AG09319 (cell line): ENCODE measurements at places on chromosomes 6 and 20.
A peak's percentile ranks its signal among the peaks of the same experiment; 100 is the strongest.

- no peak for DNase-seq
Observed at GRCh38 chr6:37738216-37738615, 40.5 kb upstream of the MDGA1 start.

- DNase-seq: no peak
Observed at GRCh38 chr6:16736856-16737775, 24.1 kb downstream of the ATXN1 start.

GRCh38 chr20:34001378-34001777 lies 7.7 kb downstream of the RALY start:
- DNase-seq: no peak

DNA sequence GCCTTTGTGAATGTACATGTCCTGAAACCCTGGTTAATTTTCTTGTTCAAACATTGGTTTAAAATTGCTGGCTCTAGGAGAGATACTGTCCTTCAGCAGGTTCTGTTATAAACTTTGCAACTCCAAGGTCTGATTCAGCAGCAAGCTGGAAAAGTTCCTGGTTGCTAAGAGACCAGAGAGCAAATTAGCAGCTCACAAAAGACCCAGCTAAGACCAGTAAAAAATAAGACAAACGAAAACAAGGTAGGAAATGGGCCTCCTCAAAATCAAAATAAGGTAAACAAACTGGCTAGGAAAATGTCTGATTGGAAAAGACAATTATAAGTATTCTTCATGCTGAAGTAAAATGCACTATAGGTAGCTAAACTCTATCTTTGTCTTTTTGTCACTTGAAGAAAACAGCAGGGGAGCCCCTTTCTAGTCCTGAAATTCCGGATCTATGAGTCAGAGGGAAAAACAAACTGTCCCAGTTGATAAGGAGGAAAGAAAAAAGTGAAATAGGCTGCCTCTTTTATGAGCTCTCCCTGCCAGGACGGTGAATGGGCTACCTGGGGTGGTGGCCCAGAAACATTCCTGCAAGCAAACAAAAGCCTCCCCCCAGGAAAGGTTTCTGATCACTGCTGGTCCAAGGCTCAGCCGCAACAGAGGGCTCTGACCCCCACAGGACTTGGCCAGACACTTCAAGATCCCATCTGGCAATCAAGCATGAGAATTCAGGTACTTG lies 41.6 kb downstream of the UNC5CL start:
- DNase-seq: no peak

- DNase-seq: no peak
Observed at GRCh38 chr6:140321891-140322290, 947.4 kb upstream of the CITED2 start.

- no peak for DNase-seq
Observed at GRCh38 chr6:8905757-8906156, 470.4 kb upstream of the SLC35B3 start.

DNA sequence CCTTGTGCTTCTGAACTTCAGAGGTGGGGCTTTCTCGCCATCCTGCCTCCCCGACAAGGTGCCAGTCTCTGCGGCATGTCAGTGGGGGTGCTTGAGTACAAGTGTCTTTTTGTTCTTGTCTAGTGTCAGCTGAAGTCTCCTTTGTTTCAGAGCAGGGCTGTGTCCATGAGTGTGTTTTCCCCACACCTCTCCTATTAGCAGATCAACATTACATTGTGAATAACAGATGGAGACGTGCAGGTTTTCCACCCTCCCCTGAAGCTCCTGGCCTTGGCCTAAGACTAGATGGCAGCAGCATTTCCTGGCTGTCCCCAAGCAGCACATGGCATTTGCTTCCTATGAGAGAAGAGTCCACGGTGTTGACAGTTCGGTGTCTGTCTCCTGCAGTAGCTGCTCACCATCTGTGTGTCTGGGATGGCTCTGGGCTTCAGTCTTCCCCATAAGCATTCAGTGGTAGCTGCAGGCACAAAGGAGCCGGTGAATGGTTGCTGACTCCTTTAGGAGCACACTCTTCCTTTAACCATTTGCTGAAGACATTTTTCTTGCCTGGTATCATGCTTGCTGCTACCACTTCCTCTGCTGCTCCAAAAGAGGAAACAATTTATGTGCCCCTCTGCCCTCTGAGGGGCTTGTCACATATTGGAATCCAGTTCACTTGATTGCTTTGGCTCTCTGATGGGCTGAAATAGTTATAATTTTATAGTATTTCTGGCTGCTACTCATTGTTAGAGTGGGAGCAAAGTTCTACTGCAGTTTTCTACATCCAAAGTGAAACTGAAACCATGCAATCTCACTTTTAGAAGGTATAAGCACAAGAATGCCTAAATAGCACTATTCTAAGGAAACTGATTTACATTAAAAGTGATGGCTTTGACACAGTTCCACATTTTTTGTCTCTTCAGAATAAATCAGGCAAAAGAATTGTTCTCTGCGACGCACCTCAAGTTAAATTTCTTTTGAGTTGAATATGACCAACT lies 913.0 kb downstream of the C6orf118 start:
- no peak for DNase-seq

GRCh38 chr20:50575865-50576720 lies 65.9 kb downstream of the PTPN1 start:
- no peak for DNase-seq

- DNase-seq: no peak
Observed at GRCh38 chr20:10249822-10250221, 31.2 kb downstream of the SNAP25 start.

DNA sequence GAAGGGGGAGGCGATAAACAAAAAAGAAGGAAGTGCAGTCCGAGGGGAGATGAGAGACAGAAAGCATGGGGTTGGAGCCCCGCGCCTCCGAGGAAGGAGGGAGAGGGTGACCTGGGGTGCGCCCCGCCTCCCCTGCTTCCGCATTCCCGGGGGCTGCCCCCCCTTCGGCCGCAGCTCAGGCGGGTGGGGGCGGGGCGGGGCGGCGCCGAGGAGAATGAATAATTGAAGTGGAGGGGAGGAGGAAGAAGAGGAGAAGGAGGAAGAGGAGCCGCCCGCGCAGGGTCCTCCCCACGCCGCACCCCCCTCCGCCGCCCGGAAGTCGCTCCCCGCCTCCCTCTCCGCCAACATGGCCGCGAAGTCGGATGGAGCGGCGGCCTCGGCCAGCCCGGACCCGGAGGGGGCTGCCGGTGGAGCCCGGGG lies at the start of gene XKR7:
TSS of gene XKR7 (plus strand) at position 322 of the 420 bp plus-strand sequence. CDS start at position 347, 25 bp downstream.
- DNase-seq: no peak

- DNase-seq: no peak
Observed at GRCh38 chr6:109874086-109874485, 104.0 kb upstream of the GPR6 start.

DNA sequence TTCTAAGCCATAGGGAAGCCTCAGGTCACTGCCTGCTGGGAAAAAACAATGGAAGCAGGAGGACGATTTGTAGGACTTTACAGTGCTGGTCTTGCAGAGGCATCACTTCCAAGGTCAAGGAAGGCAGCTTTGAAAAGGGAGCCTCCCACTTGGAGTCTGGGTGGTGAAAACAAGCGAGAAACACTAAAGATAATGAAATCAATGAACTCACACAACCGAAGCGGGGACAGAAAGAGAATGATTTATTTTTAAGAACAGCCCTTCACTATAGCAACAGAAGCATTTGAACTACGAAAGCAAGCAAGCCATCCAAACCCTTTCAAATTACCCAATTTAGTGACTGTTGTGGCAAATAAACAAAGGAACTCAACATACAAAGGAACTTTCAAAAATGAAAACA lies 227.5 kb downstream of the THBS2 start:
- no peak for DNase-seq

GRCh38 chr6:98980819-98981218 lies 33.1 kb upstream of the FBXL4 start:
- no peak for DNase-seq

DNA sequence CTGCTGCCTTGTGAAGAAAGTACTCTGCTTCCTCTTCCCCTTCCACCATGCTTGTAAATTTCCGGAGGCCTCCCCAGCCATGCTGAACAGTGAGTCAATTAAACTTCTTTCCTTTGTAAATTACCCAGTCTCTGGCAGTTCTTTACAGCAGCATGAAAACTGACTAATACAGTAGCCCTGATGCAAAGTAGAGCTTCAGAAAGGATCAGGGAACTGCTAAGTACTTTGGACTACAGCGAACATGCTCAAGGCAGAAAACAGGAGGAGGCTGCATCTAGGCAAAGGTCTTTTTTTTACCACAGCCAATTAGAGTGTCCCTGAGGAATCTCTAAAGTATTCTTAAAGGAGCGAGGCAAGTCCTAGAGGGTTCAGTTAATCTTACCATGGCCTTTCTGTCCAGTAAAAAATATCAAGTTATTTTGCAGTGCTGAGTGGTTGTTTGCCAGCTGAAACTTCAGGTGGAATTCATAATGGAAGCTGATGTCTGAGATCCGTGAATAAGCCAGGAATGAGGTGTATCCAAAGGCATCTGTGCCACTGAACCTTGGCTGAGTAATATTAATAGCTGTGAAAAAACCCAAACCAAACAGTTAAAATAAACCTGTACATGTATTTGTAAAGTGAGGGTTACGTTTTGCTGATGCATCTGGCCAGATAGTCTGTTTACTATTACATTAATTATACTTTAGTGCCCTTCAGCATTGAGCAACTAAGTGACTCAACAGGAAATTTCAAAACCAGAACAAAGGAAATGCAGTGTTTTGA lies 170.4 kb downstream of the PHF3 start:
- peak; percentile 52 for DNase-seq

DNA sequence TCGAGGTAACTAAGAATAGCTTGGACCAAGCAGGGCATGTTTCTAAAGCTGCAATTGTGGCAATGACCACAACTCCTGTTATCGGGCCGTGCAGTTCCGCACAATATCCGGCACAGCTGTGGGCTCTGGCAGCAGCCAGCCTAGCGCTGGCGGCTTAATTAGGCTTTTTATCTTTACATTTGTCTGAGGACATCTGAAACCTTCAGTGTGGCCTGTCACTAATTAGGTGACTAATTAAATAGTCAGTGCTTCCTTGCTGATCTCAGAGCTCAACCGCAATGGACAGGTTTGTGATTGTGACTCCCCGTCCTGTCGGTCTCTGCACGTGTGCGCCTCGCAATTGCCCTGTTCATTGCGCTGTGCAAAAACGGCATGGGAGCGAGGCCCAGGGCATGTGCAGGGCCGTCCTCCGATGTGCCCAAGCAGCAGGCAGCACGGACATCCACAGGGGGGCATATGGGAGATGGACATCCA lies 134.8 kb upstream of the INSM1 start:
- no peak for DNase-seq

DNA sequence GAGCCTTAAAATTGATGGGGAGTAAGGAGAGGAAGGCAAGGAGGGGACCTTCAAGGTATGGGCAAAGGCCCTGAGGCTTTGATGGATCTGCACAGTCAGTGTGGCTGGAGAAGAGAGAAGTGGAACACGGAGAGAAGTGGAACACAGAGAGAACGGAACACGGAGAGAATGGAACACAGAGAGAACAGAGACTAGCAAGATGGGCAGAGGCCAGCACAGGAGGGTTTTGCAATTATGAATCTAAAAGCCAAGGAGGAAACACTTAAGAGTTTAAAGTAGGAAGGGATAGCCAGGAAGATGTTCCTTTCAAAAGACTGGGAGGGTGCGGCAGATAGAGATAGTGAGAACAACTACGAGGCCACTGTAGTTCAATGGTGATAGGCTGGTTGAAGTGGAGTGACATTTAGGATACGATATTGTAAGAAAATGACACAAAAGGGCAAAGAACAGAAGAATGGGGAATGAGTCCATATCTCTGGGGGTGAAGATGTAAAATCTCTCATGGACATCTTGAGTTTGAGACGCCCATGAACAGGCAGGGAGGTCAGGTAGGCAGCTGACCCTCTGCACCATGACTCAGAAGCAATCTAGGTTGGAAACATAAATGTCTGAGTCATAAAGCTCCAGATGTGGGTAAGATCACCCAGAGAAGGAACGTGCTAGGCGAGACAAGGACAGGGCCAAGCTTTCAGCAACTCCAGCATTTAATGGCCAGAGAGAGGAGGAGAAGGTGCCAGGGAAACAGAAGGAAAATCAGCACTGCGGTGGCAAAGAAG lies 25.4 kb downstream of the ZMYND8 start:
- no peak for DNase-seq

- DNase-seq: no peak
Observed at GRCh38 chr6:130863415-130864230, 36.4 kb downstream of the SMLR1 start.

DNA sequence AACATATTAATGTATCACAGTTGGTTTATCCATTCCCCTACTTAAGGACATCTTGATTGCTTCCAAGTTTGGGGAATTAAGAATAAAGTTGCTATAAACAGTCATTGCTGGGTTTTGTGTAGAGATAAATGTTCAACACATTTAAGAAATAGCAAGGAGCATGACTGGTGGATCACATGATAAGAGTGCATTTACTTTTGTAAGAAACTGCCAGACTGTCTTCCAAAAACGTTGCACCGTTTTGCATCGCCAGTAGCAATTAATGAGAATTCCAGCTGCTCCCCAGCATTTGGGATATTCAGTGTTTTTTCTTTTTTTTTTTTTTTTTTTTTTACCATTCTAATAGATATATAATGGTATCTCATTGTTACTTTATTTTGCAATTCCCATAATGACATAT lies 695.7 kb upstream of the GJE1 start:
- DNase-seq: no peak
